ENCODE measurements at places on chromosomes 3 and 15.

- DNase-seq: no peak
Measured at GRCh38 chr15:43469867-43470266, 23.1 kb downstream of the TP53BP1 start.

- no peak for DNase-seq
Measured at GRCh38 chr3:40637906-40638305, 113.1 kb downstream of the ZNF621 start.

GRCh38 chr3:57120040-57120439, 45.1 kb downstream of the IL17RD start:
- DNase-seq: no peak

DNA sequence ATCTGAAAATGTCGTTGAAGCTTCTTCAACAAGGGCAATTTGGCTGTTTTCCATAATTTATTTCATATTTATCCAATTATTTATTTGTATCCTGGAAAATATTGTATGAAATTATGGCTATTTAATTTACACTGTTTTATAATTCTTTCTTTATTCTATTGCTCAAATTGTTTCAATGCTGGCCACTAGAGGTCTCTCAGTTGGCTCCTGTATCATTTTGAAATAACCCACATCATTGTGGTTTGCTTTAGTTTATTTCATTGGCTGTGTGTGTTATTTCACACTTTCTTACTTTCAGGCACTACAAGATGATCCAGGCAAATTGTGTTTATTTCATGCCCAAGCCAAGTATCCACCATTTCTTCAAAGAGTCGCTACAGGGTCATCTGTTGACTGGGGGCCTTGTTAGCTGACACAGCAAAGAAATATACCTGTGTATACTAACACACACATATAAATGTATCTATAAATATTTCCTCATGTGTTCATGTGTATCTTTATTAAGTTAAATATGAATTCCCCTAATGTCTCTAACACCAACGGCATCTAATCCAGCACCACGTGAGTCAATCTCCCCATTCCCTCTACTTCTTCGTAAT, 86.2 kb downstream of the NPAP1 start:
- DNase-seq: no peak

DNA sequence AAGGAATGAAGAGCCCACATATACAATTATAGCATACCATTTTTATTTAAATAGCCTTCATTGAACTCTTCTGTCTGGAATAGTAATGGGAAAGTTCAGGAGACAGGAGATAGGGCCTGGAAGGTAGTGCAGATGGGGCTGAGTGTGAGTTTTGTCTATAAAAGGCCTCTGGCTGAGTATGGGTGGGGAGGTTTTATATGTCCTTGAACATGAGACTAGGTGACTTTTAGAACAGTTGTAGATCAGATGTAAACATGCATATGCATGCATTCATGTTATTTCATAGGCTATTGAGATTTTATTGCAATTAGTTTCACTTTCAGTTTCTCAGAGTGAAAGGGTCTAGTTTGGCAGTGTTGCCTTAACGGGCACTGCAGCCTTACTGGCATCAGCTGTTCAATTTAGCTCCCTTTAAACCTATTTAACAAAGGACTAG, 27.1 kb downstream of the CGGBP1 start:
- peak; percentile 7 for DNase-seq

DNA sequence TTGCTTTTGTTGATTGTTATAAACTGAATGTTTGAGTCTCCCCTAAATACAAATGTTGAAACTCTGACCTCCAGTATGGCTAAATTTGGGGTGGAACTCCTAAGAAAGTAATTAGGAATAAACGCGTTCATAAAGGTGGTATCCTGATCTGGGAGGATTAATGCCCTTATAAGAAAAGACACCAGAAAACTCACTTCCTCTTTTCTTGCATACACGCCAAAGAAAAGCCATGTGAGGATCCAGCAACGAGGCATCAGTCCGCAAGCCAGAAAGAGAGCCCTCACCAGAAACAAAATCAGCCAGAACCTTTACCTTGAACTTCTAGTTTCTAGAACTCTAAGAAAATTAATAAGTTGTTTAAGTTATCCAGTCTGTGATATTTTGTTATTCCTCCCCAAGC, 37.4 kb upstream of the AZI2 start:
- DNase-seq: no peak

DNA sequence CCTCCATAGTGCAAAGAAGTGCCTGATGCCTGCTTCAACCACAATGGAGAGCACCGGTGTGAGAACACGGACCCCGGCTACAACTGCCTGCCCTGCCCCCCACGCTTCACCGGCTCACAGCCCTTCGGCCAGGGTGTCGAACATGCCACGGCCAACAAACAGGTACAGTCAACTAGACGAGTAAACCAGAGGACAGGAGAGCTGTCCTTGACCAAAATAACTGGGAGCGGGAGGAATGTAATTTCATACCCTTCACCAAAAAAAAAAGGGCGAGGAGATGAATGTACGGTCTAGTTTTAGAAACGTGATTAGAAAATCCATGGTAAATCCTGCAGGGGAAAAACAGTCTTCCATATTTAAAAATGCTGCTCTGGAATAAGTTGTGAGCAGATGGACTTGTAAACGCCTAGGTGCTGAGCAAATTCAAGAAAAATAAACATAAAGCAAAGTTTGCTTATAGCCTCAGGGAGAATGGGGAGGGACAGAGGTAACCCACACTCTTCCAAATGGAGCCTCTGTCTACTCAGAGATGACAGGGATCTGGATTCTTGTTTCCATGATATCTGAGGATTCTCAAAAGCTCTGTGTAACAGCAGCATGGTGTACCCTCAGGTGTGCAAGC, 8.4 kb downstream of the THBS1 start:
- DNase-seq: no peak

GRCh38 chr15:71195242-71195641, 80.0 kb downstream of the THSD4 start:
- DNase-seq: no peak

DNA sequence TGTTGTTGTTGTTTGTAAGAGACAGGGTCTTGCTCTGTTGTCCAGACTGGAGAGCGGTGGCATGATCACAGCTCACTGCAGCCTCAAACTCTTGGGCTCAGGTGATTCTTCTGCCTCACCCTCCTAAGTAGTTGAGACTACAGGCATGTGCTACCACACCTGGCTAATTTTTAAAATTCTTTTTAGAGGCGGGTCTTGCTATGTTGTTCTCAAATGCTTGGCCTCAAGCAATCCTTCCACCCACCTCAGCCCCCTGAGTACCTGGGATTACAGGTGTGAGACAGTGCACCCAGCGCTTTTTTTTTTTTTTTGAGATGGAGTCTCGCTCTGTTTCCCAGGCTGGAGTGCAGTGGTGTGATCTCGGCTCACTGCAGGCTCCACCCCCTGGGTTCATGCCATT, 46.7 kb downstream of the TMOD3 start:
- no peak for DNase-seq

- DNase-seq: no peak
Measured at GRCh38 chr3:67200618-67201017, 202.5 kb downstream of the KBTBD8 start.

GRCh38 chr3:158789592-158789991, 12.3 kb upstream of the MFSD1 start:
- DNase-seq: no peak

- DNase-seq: peak; percentile 46
Measured at GRCh38 chr15:74399511-74400312, 32.3 kb upstream of the CYP11A1 start.

- no peak for DNase-seq
Measured at GRCh38 chr3:49387721-49388120, 24.1 kb downstream of the RHOA start.

DNA sequence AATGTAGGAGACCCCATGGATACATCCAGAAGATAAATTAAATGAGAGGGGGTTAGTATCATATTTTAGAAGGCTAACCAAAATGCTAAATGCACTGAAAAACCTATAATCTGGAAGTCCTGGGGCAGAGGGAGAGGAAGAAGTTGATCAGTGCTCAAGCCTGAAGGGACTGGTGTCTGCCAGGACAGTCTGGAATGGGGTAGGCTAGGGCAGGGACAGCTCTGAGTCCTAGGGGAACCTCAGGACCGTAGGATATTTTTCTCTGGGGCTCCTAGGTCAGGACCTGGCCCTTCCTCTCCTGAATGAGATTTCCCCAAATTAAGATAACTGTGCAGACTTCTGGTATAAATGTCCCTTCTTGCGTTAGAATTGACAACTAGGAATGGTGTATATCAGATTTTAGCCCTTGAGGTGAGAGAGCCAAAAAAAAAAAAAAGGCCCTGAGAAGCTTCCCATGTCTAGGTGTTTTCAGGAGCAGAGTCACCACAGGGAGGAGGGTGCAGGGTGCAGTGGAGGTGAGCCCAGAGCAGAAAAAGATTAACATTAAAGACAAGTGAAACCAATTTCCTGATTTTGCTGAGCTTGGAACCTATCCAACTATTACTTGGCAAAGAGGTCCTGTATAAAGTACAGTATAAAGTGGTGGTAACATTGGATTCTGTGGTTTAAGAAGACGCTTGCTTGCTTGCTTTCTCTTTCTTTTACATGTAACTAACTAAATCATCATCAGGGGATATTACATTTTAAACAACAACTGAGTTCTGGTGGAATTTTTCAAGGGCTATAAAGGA, 63.5 kb downstream of the HACD2 start:
- DNase-seq: no peak

- no peak for DNase-seq
Measured at GRCh38 chr3:14620512-14620911, 31.1 kb upstream of the CCDC174 start.

DNA sequence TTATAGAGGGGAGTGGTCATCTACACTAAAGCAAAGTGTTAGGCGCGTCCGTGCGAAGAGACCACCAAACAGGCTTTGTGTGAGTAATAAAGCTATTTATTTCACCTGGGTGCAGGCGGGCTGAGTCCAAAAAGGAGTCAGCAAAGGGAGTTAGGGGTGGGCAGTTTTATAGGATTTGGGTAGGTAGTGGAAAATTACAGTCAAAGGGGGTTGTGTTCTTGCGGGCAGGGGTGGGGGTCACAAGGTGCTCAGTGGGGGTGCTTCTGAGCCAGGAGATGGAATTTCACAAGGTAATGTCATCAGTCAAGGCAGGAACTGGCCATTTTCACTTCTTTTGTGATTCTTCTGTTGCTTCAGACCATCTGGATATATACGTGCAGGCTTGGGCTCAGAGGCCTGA, 47.1 kb downstream of the OIP5 start:
- no peak for DNase-seq

- DNase-seq: no peak
Measured at GRCh38 chr15:39332846-39333245, 248.0 kb upstream of the THBS1 start.

- DNase-seq: peak; percentile 69
Measured at GRCh38 chr3:14216257-14217048, 37.8 kb downstream of the LSM3 start.

- DNase-seq: no peak
Measured at GRCh38 chr15:100807028-100807427, 72.6 kb upstream of the ALDH1A3 start.

DNA sequence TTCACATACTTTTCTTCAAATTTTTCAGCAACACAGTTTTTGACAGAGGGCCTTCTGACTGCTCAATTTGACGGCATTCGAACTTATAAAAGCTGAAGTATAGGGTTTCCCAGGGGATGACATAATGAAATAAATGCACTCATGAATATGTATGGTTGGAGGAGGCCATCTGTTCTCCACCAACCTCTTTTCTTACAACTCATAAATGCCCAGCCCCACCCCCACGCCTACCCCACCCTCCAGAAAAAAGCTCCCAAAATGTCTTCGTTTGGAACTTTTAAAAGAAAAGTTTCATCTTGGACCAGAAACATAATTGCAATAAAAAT, 211.6 kb upstream of the LRRN1 start:
- DNase-seq: no peak

Data from activated naive CD4-positive, alpha-beta T cell treated with Interleukin-2 at 50 U/mL for 16 hours (primary cell).